ENCODE measurements at places on chromosomes 1 and 21.
A peak's percentile ranks its signal among the peaks of the same experiment; 100 is the strongest.

GRCh38 chr21:31193761-31194160 lies 150.3 kb downstream of the TIAM1 start:
- no peak for DNase-seq

GRCh38 chr1:6991266-6991665 lies 206.0 kb downstream of the CAMTA1 start:
- peak; percentile 20 for DNase-seq

DNA sequence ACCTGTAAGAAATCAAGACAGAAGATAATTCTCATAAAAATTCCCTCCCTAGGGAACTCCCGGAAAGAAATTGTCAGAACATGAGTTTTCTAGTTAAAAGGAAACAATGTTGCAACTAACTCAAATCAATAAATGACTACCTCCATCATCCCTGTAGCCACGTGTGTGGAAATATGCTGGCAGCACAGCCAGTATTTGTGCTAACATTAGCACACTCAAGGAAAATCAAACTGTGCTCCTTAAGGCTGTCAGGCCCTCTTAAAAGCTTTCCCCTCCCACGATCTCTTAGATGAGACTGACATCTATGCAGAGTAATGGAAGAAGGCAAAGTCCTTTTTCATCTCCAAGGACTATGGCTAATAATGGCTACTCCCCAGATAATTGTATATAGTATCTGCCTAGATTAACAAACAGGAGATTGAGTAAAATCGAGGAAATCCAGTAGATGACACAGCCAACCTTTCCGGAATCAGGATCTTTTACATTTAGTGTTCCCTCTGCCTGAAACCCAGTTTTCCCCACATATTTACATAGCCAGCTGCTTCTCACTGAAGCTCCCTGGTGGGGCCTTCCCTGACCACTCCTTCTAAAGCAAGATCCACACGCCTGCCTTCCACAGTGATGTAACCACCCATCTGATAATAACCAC lies 50.9 kb upstream of the NR5A2 start:
- no peak for DNase-seq

DNA sequence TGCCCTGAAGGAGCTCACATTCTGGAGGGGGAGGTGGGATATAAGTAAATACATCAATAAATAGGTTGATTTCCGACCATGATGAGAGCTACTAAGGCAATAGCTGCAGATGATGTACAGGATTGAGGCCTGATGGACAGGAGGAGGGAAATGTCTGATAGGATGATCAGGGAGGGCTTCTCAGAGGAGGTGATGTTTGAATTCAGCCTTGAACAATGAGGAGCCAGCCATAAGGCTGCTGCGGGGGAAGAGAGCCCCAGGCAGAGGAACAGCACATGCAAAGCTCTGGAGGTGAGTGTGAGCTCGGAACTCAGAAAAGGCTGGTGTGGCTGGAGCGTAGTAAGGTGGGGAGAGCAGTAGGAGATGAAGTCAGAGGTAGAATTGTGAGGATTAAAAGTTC lies 411.7 kb downstream of the PTPRU start:
- no peak for DNase-seq

- no peak for DNase-seq
Measured at GRCh38 chr1:83746234-83746633, 252.7 kb downstream of the TTLL7 start.

DNA sequence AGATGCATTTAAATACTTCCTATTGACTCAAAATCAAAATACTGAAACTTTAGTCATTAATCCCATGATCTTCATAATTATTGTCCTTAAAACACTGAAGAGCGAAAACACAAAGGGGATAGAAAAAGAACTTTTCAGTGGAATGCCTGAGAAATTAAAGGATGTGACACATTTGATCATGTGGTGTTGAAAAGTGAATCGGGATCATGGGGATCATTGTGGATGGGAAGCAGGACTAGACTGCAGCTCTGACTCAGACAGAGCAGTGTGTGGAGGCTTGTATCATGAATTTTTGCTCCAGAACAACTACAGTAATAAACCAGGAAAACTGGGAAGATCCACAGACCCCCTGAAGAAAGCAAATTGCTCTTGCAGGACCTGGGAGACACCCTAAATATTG lies 161.1 kb upstream of the CXADR start:
- DNase-seq, result no peak

DNA sequence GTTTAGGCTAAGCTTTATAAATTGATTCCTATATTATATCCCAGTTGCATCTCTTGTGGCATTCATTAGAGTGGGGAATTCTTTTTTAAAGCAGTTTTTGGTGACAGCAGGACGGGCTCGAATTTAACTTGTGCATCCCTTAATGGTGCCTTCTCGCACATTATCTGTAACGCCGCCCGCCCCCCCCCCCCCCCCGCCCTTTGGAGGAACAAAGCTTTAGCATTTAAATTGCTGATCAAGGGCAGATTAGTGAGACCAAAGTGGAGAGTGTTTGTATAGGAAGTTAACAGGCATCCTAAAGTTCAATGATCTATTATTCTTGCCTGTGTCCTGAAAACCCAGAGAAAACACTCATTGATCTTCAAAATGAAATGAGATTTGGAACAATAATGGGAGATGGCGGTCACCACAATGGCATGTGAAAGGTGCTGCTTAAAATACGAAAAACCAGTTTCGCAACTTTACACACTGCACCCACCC lies 2.2 kb downstream of the LMO4 start:
- peak; percentile 29 for DNase-seq

GRCh38 chr1:9139930-9140329 lies 11.0 kb upstream of the GPR157 start:
- DNase-seq, result no peak

DNA sequence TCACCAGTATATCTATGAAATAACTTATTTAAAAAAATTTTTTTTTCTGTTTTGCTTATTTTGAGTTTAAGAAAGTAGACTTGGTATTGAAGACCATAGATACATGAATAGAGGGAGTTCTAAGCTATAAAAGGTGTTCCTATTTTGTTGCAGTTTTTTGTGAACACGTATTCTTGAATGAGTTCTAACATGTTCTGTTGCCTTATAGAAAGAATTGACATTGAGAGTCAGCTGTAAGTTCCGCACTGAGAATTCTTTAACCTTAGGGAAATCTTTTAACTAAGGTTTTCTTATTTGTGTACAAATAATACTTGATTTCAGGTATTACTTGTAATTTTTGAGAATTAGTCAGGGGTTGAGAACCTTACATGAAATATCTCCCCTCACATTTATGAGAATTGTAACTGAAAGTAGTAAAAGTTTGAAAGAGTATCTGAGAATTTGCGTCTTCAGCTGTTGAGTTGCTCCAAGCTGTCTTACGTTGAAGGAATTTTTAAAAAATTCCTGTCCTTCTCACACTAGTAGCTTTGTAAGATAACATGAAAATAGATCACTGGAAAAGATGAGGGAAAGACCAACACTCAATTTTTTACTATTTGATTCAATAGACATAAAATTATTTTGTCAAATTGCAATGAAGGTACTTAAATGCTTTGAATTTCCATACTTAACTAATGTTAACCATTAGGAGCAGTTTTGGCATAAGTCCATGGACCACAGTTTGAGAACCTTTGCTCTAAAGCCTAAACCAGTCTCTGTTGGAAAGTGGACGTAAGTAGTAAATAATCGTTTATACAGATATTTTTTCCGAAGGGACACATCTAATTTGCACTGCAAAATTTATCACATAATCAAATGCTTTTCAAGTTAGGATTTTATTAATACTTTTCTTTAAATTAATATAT lies 3.8 kb downstream of the DR1 start:
- no peak for DNase-seq

DNA sequence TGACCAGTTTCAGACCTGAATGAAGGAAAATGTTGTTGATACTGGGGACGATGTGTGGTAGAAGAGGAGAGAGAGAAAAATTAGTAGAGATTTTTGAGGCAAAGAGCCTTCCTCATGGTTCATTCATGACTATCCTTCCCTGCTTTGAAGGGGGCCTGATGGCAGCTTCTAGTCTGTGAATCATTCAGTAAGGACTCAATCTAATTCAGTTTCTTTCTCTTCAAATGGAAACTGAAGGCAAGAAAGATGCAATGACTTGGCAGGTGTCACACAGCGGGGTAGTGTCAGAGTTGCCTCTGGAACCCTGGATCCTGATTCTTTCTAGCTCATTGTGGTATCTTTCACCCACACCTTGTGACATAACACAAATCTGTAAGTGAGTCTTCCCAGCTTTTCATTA lies 14.9 kb upstream of the CD5L start:
- DNase-seq, result no peak

DNA sequence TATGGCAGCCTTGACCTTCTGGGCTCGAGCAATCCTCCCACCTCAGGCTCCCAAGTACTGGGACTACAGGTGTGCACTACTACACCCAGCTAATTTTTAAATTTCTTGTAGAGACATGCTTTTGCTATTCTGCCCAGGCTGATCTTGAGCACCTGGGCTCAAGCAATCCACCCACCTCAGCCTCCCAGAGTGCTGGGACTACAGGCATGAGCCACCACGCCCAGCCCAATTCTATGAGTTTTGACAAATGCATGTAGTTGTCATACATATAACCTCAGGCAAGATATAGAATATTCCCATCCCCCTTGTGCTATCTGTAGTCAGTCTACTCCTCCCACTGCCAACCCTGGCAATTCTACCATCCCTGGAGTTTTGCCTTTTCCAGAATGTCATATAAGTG lies 38.7 kb upstream of the TTC22 start:
- no peak for DNase-seq

DNA sequence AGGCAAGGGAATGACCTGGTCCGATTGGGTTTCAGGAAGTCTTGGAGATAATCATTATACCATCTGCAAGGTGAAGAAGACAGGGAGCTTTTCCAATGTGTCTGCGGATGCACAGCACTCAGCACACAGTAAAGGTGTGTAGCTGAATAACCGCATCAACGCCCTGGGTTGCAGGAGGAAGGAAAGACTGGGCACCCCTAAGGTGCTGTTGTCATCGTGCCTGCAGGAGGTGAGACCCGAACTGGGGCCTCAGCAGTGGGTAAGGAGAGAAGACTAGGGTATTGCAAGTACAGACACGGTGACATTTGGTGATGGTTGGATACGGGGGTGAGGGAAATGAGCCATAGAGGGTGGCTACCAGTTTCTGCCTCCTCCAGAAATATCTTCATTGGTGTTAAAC lies 1.1 kb upstream of the TRIM62 start:
- no peak for DNase-seq

DNA sequence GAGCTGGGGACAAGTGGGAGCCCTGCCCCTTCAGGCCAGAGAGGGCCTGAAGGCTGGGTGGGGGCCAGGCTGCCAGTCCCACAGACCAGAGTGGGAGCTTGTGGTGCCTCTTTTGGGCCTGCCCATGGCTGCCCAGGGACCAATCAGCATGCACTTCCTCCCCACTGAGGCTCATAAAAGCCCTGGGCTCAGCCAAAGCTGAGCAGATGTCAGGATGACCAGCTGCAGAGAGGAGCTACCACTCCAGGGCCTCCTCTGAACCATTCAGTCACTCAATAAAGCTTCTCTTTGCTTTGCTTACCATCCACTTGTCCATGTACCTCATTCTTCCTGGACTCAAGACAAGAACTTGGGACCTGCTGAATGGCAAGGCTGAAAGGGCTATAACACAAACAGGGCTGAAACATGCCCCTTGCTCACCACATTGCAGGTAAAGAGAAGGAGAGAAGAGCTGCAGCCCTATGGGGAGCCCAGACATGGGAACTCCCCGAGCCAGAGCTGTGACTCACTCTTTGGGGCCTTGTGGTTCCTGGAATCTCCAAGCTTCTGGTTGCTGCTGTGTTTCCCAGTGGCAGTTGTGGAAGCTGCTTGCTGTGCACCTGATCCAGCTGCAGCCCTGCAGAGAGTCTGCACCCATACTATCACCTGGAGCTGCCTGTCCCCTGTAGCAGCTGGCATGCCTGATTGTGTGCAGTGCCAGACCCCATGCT lies 82.0 kb downstream of the OLFML3 start:
- DNase-seq, result no peak

GRCh38 chr1:117060441-117061317 lies 553 bp downstream of the TTF2 start:
- no peak for DNase-seq

- DNase-seq, result no peak
Measured at GRCh38 chr1:195971589-195971988, 636.7 kb downstream of the KCNT2 start.
